ENCODE measurements at places on chromosomes 12 and 14.

DNA sequence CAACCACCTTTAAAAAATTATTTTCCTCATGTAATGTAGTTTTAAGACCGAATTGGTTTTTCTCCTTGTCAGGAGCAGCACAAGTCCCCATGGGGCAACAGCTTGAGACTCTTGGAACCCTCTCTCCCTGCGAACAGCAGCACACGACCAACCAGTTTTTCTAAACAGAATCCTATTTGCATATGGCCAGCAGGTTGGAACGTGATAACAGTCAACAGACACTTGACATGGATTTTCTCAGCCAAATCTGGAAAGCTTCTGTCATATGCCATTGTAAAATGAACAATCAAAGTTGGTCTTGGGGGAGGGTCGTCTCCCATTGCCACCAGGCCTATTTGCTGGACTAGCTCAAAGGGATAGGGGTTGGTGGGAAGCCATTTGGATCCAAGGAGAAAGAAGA lies 1915.0 kb upstream of the FLRT2 start:
- DNase-seq: no peak

DNA sequence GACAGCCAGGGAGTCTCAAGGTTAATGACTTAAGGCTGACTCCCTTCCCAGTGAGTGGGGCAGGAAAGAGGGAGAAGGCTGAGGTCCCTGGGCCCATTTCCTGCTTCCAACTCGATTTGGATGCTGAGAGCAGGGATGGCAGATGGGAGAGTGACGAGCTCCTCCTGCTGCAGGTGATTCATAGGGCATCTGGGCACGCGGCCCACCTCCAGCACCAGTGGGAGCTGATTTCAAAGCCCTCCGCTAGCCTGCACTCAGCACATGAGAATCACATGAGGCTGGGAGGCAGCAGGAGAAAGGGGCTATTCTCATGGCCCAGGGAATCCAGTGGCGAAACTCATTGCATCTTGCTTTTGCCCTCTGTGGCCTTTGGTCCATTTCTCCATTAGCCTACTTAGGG lies 90.8 kb downstream of the SSPN start:
- DNase-seq: no peak

DNA sequence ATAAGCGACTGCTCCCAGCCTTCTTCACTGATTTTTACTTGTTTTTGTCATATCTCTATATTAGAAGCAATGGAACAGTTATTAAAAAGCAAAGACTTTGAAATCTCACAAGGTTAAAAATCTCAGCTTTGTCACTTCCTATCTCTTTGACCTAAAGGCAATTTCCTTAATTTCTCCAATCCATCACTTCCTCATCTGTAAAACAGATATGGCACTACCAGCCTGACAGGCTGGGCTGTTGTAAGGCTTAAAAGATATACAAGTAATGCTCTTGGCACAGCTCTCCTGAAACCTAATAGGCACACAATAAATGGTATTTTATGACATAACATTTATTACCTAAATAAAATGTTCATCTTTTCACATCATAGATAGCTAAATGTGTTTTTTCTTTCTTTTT lies 25.6 kb downstream of the ATXN2 start:
- DNase-seq: no peak

DNA sequence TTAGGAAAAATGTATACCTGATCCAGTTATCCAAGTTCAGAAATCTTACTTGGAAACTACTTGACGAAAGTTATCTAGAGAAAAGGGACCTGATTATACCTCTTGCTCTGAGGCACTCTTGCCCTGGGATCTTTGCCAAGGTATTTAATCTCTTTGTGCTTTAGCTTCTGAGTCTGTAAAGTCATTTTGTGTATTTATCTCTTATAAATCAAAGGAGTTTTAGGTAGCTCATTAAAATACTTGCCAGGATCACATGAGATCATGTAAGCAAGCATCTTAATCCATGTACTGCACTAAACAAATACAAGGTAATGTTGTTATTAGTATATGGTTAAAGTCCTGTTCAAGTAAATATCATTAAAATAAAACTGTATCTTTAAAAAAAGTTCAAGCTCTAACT lies 147.5 kb downstream of the IPO8 start:
- no peak for DNase-seq

GRCh38 chr14:53764846-53765245 lies 191.8 kb downstream of the BMP4 start:
- DNase-seq: no peak
